ENCODE measurements at places on chromosomes 4 and X.

- H3K27ac ChIP-seq, result no peak overlapping the region
- DNase-seq, result no peak
- no peaks in the 10 kb centered on the region for H3K27me3 ChIP-seq
- no peaks in the 10 kb centered on the region for H3K4me1 ChIP-seq
Measured at GRCh38 chrX:108264376-108264775, 172.8 kb downstream of the ATG4A start.

- no peak overlapping the region for H3K4me3 ChIP-seq
- no peak for DNase-seq
- no peaks in the 10 kb centered on the region for H3K36me3 ChIP-seq
- no peaks in the 10 kb centered on the region for H3K4me1 ChIP-seq
- no peaks in the 10 kb centered on the region for H3K27me3 ChIP-seq
- no peak overlapping the region for H3K27ac ChIP-seq
Measured at GRCh38 chr4:106835919-106836318, 200.2 kb downstream of the DKK2 start.

- peaks cover 88% of the 10 kb centered on the region for H3K36me3 ChIP-seq
- H3K4me3 ChIP-seq, result no peak overlapping the region
- no peak for DNase-seq
- H3K27me3 ChIP-seq, result no peaks in the 10 kb centered on the region
- H3K27ac ChIP-seq, result no peak overlapping the region
- no peaks in the 10 kb centered on the region for H3K4me1 ChIP-seq
Measured at GRCh38 chr4:48854982-48855381, 24.1 kb downstream of the OCIAD1 start.

DNA sequence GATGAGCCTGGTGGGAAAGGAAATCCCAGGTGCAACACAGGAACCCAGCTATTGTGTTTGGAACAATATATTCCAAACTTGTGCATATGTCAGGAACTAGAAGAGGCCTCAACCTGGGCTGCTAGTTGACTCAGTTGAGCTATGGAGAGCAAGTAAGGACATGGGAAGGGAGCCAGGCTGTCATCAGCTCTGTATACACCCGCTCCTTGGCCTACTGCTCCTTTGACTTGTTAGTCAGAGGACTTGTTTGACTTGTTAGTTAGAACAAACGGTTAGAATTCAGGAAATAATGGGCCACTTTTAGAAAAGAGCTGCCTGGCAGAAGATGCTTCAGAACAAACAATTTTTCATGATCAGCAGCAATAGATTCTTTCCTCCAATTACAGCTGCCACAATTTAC lies 76.4 kb downstream of the CBLL2 start:
- no peaks in the 10 kb centered on the region for H3K4me1 ChIP-seq
- no peak overlapping the region for H3K27ac ChIP-seq
- H3K27me3 ChIP-seq, result no peaks in the 10 kb centered on the region
- no peak for DNase-seq

- no peak overlapping the region for H3K4me3 ChIP-seq
- DNase-seq, result no peak
- H3K27me3 ChIP-seq, result no peaks in the 10 kb centered on the region
- H3K27ac ChIP-seq, result no peak overlapping the region
Measured at GRCh38 chr4:126592088-126592487, 1040.7 kb upstream of the INTU start.

DNA sequence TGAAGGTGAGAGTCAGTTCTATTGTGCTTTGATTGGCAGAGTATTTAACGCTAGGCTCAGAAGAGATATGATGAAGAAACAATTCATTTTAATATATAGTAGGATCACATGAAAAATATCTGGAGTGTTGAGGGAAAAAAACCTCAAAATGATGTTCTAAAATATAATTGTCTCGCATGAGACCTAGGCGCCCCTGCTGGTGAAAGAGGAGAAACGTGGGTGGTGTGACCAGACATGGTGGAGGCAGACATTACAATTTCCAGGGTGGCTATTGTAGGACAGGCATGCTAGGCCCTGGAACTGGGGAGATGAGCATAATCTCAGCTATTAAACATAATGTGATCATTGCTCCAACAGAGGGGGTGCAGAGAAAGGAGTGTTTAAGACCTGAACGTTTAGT lies 210.0 kb downstream of the HS3ST1 start:
- H3K4me1 ChIP-seq, result peaks cover 5% of the 10 kb centered on the region
- H3K27me3 ChIP-seq, result peaks cover 7% of the 10 kb centered on the region
- no peak overlapping the region for H3K27ac ChIP-seq
- no peak overlapping the region for H3K4me3 ChIP-seq
- DNase-seq, result no peak

DNA sequence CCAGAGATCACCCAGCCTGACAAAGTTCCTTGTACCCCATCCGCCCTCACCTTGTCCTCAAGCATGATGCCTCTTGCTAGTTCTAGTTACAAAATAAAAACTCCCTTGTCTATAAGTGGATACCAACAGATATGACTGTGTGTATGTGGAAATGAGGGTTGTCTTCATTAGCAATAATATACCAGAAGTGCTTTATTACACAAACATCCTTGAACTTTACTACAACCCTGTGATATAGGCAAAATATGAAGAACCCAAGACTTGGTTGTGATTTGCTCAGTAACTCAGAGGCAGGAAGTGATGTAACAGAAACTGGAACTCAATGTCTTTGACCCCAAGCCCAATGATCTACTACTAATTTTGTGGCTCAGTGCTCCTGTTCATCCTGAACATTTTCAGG lies 97.6 kb downstream of the AKAP4 start:
- H3K36me3 ChIP-seq, result no peaks in the 10 kb centered on the region
- H3K4me3 ChIP-seq, result no peak overlapping the region
- no peaks in the 10 kb centered on the region for H3K4me1 ChIP-seq

- no peaks in the 10 kb centered on the region for H3K27me3 ChIP-seq
- peaks cover 5% of the 10 kb centered on the region for H3K4me1 ChIP-seq
- DNase-seq, result no peak
- no peak overlapping the region for H3K4me3 ChIP-seq
Measured at GRCh38 chr4:163815776-163816175, 321.3 kb downstream of the TMA16 start.

- H3K27ac ChIP-seq, result no peak overlapping the region
- no peaks in the 10 kb centered on the region for H3K27me3 ChIP-seq
- no peak overlapping the region for H3K4me3 ChIP-seq
- H3K36me3 ChIP-seq, result no peaks in the 10 kb centered on the region
Measured at GRCh38 chrX:124518885-124519284, 172.5 kb downstream of the SH2D1A start.

GRCh38 chr4:100165809-100166208 lies 24.5 kb downstream of the DDIT4L start:
- H3K27ac ChIP-seq, result no peak overlapping the region
- H3K36me3 ChIP-seq, result no peaks in the 10 kb centered on the region
- H3K27me3 ChIP-seq, result no peaks in the 10 kb centered on the region

GRCh38 chr4:177446586-177446985 lies 4.3 kb upstream of the AGA start:
- DNase-seq, result no peak
- H3K27ac ChIP-seq, result no peak overlapping the region
- no peak overlapping the region for H3K4me3 ChIP-seq
- H3K27me3 ChIP-seq, result no peaks in the 10 kb centered on the region
- H3K4me1 ChIP-seq, result no peaks in the 10 kb centered on the region
- H3K36me3 ChIP-seq, result no peaks in the 10 kb centered on the region

DNA sequence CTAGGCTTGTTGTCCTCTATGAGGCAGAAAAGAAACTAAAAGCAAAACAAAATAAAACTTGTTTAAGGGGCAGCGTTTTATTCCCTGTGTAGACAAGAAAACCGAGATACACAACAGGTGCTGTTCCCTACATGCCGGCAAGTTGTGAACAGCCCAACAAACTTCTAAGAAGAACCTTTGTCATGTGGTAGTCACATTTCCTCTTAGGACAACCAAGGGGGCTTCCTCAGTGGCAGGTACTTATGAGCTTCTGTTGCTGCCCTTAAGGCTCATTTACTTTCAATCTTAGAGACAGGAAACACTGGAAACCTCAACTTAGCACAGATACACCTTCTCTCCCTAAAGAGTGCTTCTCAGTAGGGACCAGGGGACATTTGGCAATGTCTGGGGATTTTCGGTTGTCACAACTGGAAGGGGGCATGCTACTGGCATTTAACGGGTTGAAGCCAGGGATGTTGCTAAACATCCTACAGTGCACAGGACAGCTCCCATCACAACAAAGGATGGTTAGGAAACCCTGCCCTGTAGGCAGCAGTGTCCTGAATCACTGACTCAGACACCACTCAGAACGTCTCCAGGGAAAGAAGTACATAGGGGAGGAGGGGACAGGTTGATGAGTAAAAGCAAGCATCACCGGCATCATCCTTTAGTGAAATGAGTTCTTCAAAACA lies 111.0 kb downstream of the ASB9 start:
- no peak overlapping the region for H3K27ac ChIP-seq
- H3K27me3 ChIP-seq, result no peaks in the 10 kb centered on the region
- no peaks in the 10 kb centered on the region for H3K4me1 ChIP-seq
- no peak overlapping the region for H3K4me3 ChIP-seq

DNA sequence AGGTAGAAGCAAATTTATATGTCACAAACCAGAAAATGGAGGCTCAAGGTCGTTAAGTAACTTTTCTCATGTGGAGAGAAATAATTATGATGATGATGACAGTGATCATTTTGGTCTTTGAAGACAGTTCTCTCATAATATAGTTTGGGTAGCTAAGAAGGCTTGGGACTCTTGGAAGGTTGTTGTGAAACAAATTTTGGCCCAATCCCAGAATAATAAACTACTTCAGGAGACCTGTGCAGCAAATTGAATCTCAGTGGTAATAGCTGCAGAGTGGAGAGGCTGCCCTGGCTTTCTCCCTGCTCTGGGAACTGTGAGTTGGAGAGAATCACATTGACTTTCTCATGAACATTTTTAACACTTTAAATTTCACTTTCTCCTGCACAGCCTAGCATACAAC lies 217.2 kb upstream of the BOD1L1 start:
- H3K36me3 ChIP-seq, result no peaks in the 10 kb centered on the region
- H3K4me3 ChIP-seq, result no peak overlapping the region
- no peaks in the 10 kb centered on the region for H3K27me3 ChIP-seq
- no peaks in the 10 kb centered on the region for H3K4me1 ChIP-seq

- no peak overlapping the region for H3K4me3 ChIP-seq
- H3K36me3 ChIP-seq, result no peaks in the 10 kb centered on the region
- peak; percentile 86 for DNase-seq
- H3K4me1 ChIP-seq, result no peaks in the 10 kb centered on the region
- H3K27me3 ChIP-seq, result no peaks in the 10 kb centered on the region
Measured at GRCh38 chrX:22081475-22082092, 49.5 kb downstream of the PHEX start.

GRCh38 chrX:118536687-118537461 lies 41.3 kb downstream of the DOCK11 start:
- no peaks in the 10 kb centered on the region for H3K4me1 ChIP-seq
- H3K27ac ChIP-seq, result no peak overlapping the region
- no peaks in the 10 kb centered on the region for H3K27me3 ChIP-seq
- no peak overlapping the region for H3K4me3 ChIP-seq
- peak; percentile 51 for DNase-seq

- no peaks in the 10 kb centered on the region for H3K36me3 ChIP-seq
- peak; percentile 89 for DNase-seq
- no peaks in the 10 kb centered on the region for H3K4me1 ChIP-seq
- no peak overlapping the region for H3K27ac ChIP-seq
Measured at GRCh38 chr4:184167576-184167975, 50.1 kb downstream of the ENPP6 start.

- H3K27ac ChIP-seq, result no peak overlapping the region
- H3K4me3 ChIP-seq, result no peak overlapping the region
- no peak for DNase-seq
- no peaks in the 10 kb centered on the region for H3K36me3 ChIP-seq
- no peaks in the 10 kb centered on the region for H3K27me3 ChIP-seq
Measured at GRCh38 chr4:123365412-123365811, 31.2 kb upstream of the SPRY1 start.

DNA sequence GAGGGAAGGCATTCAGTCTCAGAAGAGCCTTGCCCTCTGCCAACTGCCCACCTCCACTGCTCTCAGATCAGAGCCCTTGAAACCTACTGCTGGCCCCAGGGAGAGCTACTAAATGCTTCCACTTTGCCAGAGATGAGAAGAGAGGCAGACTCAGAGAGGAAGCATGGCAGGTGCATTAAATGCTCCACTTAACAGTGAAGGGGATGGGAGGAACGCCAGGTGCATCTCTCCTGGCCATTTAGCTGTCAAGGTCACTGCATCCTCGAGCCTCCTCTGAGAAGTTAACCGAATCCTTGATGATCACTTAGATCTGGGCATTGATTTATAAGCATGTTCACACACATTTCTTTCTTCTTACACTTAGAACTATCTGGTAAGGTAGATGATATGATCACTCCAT lies 15.0 kb downstream of the TRPC5 start:
- no peak overlapping the region for H3K4me3 ChIP-seq
- no peaks in the 10 kb centered on the region for H3K36me3 ChIP-seq
- H3K27ac ChIP-seq, result no peak overlapping the region
- no peaks in the 10 kb centered on the region for H3K4me1 ChIP-seq

- H3K27ac ChIP-seq, result peak overlapping the region; percentile 78
- H3K36me3 ChIP-seq, result peaks cover 24% of the 10 kb centered on the region
- DNase-seq, result peak; percentile 76
- H3K4me1 ChIP-seq, result peaks cover 4% of the 10 kb centered on the region
- no peaks in the 10 kb centered on the region for H3K27me3 ChIP-seq
Measured at GRCh38 chr4:1249731-1250526, 999 bp upstream of the CTBP1 start.

DNA sequence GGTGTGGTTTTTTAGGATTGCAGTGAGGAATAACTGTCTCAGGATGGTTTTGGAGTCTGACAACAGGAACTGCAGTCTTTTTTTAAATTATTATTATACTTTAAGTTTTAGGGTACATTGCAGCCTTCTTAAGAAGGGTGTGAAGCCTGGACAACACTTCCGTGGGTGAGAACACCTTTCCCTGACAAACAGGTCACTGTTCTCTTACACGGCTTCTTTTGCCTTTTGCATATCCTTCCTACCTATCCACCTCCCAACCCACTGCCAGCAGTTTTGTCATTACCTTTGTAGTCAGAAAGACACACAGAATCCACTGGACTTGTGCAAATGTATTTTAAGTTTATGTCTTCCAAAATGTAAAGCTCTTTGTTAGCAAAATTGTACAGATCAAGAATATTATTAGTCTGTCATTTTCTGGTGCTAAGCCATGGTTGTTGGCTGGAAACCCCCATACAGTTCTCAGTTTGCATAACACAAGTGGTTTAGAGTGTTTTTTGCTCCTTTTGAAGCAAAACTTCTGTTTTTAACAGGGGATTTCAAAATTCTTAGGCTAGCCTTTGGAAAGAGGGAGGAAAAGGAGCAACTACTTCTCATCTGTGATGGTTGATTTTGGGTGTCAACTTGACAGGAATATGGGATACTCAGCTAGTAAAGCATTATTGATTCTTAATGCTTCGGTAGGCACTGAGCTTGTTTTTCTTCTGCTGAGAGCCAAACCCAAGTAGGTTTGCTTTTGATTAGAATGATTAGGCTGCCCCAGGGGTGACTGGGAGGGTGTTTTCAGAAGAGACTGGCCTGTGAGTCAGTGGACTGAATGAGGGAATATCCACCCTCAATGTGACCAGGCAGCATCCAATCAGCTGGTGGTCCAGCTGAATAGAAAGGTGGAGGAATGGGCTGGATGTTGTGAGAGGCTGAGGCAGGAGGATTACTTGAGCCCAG lies 29.4 kb upstream of the KLHL2 start:
- H3K4me1 ChIP-seq, result no peaks in the 10 kb centered on the region
- H3K4me3 ChIP-seq, result no peak overlapping the region
- no peaks in the 10 kb centered on the region for H3K36me3 ChIP-seq
- no peak overlapping the region for H3K27ac ChIP-seq
